ENCODE measurements at places on chromosomes 3 and 15. TPM values are rescaled to one million over a fixed set of nuclear protein-coding genes. Genes with fewer than 3 reads are reported as not detected.

C3orf20 gene
- not detected for total RNA-seq

GOLGA8T gene
- total RNA-seq, result not detected

DNA sequence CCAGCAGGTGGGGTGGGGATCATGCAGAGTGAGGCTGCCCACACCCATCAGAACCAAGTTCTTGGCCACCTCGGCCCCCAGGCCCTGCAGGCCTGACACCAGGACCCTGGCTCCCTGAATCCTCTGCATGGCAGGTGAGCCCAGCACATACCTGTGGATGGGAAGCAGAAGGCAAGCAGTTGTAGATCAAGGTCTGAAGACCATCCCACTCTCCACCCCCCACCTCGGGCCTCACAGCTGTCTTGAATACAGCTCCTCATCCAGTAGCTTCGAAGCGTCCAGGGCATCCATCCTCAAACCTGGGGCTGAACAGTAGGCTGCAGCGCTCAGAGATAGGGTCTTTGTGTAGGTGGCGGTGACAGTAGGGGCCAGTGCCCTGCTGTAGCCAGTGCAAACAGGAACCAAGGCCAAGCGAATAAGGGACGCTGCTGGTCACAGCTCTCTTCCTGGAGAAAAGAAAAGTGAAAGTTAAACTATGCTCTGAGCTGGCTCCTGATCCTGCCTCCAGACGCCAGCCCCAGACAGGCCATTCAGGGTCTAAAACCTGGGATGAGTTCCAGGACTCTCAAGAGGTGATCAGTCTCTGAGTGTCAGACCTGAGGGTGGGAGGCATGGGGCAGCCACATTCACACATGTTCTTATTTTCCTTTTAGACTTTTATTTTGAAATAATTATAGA is at the start of gene UBA7:
Gene UBA7, minus strand, starts transcription at position 457 of the 678 bp plus-strand sequence. Its CDS starts 166 bp downstream, at position 291.
- peaks cover 40% of the 10 kb centered on the region for H3K4me1 ChIP-seq
- no peaks in the 10 kb centered on the region for H3K27me3 ChIP-seq
- peak within 1 kb of the TSS; percentile 90 for H3K27ac ChIP-seq
- DNase-seq, result peak; percentile 71

- no peak overlapping the region for H3K4me3 ChIP-seq
- no peaks in the 10 kb centered on the region for H3K36me3 ChIP-seq
- H3K4me1 ChIP-seq, result peaks cover 25% of the 10 kb centered on the region
- no peak overlapping the region for H3K27ac ChIP-seq
- H3K27me3 ChIP-seq, result peaks cover 9% of the 10 kb centered on the region
- DNase-seq, result no peak
These were observed 12.0 kb downstream of the PTH1R start for GRCh38 chr3:46889381-46890110.

GRCh38 chr3:55647670-55648069 is 160.6 kb upstream of the WNT5A start:
- DNase-seq, result no peak
- no peaks in the 10 kb centered on the region for H3K27me3 ChIP-seq
- H3K36me3 ChIP-seq, result no peaks in the 10 kb centered on the region
- no peak overlapping the region for H3K27ac ChIP-seq

DNA sequence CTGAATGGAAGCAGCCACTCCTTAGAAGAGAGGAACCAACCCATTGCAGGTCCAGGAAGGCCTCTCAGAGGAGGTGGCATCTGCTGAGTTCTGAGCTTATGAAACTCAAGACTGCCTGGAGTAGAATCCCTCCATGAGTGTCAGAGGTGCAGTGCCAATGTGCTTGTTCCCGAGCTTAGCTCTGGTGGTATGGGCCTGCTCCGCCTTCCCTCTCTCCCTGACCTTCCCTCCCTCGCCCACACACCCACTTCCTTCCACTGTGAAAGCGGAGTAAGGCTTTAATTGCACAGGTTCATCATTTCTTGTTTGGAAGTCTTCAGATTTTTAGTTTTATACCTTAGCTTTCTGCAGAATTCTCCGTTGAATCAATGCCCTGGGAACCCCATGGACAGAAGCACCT is 208.0 kb upstream of the BHLHE40 start:
- H3K36me3 ChIP-seq, result peaks cover 18% of the 10 kb centered on the region
- DNase-seq, result no peak

- no peaks in the 10 kb centered on the region for H3K36me3 ChIP-seq
- H3K4me3 ChIP-seq, result no peak overlapping the region
- DNase-seq, result no peak
- no peaks in the 10 kb centered on the region for H3K27me3 ChIP-seq
- H3K27ac ChIP-seq, result no peak overlapping the region
These were observed 279.4 kb downstream of the RSL24D1 start for GRCh38 chr15:54917312-54917711.

DNA sequence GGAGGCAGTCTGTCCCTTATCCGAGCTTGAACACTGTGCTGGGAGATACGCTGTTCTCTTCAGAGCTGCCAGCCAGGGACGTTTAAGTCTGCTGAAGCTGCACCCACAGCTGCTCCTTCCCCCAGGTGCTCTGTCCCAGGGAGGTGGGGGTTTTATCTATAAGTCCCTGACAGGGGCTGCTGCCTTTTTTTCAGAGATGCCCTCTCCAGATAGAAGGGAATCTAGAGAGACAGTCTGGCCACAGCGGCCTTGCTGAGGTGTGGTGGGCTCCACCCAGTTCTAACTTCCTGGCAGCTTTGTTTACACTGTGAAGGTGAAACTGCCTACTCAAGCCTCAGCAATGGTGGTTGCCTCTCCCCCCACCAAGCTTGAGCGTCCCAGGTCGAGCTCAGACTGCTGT is 319.9 kb upstream of the GRM7 start:
- no peaks in the 10 kb centered on the region for H3K4me1 ChIP-seq
- no peak overlapping the region for H3K4me3 ChIP-seq
- H3K36me3 ChIP-seq, result no peaks in the 10 kb centered on the region
- no peaks in the 10 kb centered on the region for H3K27me3 ChIP-seq

DNA sequence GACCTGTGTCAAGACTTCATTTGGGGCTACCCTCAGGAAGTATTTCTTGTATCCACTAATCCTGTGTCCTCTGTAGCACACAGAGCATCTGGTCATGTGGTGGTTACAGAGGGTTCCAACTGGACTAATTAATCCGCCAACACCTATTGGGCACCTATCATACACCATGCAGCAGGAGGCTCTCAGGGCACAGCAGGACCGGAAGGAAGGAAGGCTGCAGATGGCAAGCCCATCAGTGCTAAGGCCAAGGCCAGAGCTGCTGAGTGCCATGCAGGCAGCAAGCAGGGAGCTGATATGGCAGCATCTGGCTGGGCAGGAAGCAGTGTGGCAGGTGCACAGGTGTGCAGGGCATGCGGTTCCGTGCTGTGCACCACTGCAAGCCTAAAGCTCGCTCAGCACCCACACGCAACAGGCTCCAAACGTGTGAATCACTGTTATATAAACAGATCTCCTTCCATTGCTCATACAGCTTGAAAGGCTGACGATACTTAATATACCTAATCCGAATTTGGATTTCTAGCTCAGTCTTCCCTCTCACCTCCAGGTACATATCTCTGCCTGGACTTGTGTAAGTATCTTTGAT is 64.4 kb upstream of the SNRPA1 start:
- H3K27ac ChIP-seq, result no peak overlapping the region
- no peak for DNase-seq
- no peaks in the 10 kb centered on the region for H3K36me3 ChIP-seq
- H3K4me1 ChIP-seq, result no peaks in the 10 kb centered on the region
- no peak overlapping the region for H3K4me3 ChIP-seq
- H3K27me3 ChIP-seq, result no peaks in the 10 kb centered on the region

DNA sequence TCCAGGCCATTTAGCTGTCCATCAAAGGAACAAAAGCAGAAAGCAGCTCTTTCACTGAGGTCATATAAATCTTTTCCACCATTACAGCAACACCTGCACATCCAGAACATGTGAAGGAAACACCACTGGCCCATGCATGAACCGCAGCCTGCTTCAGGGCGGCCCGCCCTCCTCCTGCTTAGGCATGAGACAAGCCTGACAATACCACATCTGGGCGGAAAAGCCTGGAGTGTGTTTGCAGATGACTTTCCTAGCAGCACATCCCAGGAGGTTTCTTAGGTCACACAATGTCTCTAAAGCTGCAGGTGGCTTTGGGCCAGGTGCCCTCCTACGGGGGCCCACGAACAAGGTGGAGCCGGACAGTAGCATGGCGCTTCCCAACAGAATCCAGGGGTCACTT is 19.6 kb downstream of the CYFIP1 start:
- H3K36me3 ChIP-seq, result no peaks in the 10 kb centered on the region
- H3K4me1 ChIP-seq, result peaks cover 83% of the 10 kb centered on the region
- peak overlapping the region; percentile 67 for H3K27ac ChIP-seq

DNA sequence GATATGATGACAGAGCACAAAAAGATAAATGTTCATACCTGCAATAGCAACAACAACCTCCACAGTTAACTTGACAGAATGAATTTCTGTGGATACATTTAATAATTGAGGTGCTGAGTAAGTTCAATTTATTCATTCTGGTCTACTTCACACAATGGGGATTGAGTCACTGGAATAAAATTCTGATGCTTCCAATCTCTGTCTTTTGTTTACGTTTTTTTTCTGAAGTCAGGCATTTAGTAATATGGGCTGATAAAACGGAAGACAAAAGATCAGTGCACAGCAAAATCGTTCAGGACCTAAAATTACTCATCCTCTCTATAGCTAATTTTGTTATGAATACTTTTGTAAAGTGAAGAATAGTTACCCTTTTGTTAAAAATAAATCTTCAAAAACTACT is 565.9 kb upstream of the CCDC54 start:
- H3K27ac ChIP-seq, result no peak overlapping the region
- no peaks in the 10 kb centered on the region for H3K36me3 ChIP-seq
- no peaks in the 10 kb centered on the region for H3K27me3 ChIP-seq
- no peak overlapping the region for H3K4me3 ChIP-seq

DNA sequence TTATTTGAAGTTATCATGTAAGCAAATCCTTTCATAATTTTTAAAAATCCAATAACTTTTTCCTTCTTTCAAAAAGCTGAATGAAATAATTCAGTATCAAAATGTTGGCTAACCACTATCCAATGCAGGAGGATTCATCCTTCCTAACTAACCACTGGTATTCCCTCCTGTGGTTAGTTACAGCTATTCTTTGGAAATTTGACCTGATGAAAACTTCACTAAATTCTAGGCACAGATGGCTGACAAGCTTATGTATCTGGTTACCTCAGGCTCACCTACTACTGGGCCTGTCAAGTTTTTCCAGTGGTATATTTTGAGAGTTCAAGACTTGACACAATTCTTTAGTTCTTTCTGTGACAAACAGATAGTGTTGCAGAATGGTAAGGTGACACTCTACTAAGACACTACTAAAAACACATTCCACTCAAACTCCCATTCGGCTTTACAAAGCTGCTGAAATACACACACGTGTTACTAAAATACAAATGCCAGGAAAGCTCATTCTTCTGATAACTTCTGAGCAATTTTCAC is 15.8 kb downstream of the NPTN start:
- no peaks in the 10 kb centered on the region for H3K36me3 ChIP-seq
- no peak overlapping the region for H3K4me3 ChIP-seq
- DNase-seq, result no peak
- H3K27me3 ChIP-seq, result no peaks in the 10 kb centered on the region
- H3K4me1 ChIP-seq, result peaks cover 32% of the 10 kb centered on the region

DNA sequence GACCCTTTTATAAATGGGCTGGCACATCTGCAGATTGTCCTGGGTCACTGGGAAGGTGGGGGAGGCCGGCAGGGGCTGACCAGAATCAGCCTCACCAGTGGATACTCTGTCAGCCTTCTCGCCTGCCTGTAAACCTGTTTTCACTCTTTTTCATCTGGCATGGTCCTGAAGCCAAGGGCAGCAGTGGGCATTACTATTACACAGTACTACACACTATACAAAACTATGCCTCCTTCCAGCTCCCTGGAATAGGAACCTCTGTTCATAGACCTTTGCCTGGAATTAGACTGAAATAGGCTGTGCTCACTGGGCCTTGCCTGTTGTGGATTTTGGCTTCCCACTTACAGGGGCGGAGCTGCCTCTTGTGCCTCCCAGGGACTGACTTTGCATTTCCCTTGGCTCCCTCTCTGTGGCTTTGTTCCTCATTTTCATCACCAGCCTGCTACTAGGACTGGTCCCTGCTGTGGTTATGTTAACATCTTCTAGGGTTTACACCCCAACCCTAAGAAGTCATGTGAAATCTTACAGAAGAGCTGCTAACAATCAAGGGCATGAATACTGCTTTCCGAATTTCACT is 120.7 kb downstream of the FNDC3B start:
- DNase-seq, result no peak
- no peak overlapping the region for H3K27ac ChIP-seq
- peaks cover 29% of the 10 kb centered on the region for H3K4me1 ChIP-seq
- H3K27me3 ChIP-seq, result no peaks in the 10 kb centered on the region

- H3K4me3 ChIP-seq, result no peak overlapping the region
- DNase-seq, result no peak
- no peaks in the 10 kb centered on the region for H3K4me1 ChIP-seq
These were observed 1389.3 kb upstream of the ALCAM start for GRCh38 chr3:103977417-103977816.

DNA sequence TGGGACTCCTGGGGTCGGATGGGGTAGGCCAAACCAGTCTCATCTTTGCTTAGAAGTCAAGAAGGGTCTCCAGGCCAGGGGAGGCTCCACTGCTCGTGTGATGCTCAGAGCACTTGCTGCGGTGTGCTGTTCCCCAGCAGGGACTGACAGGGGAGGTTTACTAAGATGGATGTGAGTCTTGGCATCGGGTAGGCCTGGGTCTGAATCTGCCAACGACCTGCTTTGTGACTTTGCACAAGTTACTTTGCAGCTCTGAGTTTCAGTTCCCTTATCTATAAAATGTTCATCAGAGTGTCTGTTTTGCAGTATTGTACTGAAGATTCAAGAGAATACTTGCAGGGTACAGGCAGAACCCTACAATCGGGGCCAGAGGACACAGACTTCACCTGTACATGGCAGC is 17.3 kb upstream of the CDCP1 start:
- no peak overlapping the region for H3K27ac ChIP-seq
- H3K4me3 ChIP-seq, result no peak overlapping the region
- no peak for DNase-seq
- no peaks in the 10 kb centered on the region for H3K36me3 ChIP-seq
- no peaks in the 10 kb centered on the region for H3K27me3 ChIP-seq

DNA sequence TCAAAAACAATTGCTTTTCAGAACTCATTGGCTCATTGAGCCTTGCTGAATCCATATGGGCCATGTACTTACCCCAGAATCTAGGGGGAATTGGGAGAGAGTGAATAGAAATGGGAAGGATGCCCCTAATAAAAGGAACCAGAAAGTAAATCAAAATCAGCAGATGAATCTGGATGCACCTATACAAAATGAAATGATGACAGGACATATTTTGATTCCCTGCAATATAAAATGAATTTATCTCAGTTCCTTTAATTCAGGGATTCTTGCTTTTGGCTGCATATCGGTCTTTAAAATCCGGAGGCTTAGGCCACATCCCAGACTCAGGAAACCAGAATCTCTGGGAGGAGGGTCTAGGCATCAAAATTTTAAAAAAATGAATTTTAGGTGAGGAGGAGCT is 107.7 kb upstream of the NEO1 start:
- no peaks in the 10 kb centered on the region for H3K36me3 ChIP-seq
- no peak for DNase-seq
- no peak overlapping the region for H3K4me3 ChIP-seq
- H3K4me1 ChIP-seq, result no peaks in the 10 kb centered on the region

GRCh38 chr3:102098130-102098885 is 249.0 kb downstream of the NFKBIZ start:
- H3K4me3 ChIP-seq, result no peak overlapping the region
- H3K4me1 ChIP-seq, result peaks cover 3% of the 10 kb centered on the region
- no peaks in the 10 kb centered on the region for H3K27me3 ChIP-seq
- H3K36me3 ChIP-seq, result no peaks in the 10 kb centered on the region
- H3K27ac ChIP-seq, result no peak overlapping the region
- DNase-seq, result no peak
